Activated naive CD4-positive, alpha-beta T cell treated with anti-CD3 and anti-CD28 coated beads, Interleukin-2, amount 50 U/mL, for 16 hours (primary cell): ENCODE measurements at places on chromosomes 5 and 9.
A peak's percentile ranks its signal among the peaks of the same experiment; 100 is the strongest.

DNA sequence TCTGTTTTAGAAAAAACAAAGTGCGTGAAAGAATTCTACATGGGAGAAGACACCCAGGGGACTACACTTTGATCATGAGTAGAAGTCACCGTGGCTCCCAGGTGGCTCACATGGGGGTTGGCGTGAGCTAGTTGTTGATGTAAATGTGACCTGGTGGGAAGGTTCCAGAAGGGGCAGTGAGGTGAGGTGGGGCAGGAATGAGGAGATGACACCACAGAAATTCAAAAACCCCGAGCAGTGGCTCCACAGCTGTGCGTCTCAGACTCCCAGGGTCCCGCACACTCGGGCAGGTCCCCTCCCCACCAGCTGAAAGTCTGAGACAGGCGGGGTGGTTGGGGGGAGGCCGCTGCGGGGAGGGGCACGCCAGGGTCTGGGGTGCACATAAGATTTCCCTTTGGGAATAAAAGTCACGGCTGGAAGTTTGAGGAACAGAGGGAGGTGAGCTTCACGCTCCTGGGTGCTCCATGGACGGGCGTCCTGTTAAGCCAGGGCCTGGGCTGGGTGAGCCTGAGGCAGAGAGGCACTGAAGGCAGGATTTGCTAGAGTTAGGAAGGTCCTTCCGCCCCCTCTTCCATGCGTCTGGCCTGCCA, 29.9 kb downstream of the GLT6D1 start:
- DNase-seq, result no peak

GRCh38 chr5:96785326-96786109, 22.2 kb downstream of the ERAP1 start:
- no peak for DNase-seq

GRCh38 chr5:135253601-135254178, 145.3 kb downstream of the MACROH2A1 start:
- DNase-seq, result no peak

DNA sequence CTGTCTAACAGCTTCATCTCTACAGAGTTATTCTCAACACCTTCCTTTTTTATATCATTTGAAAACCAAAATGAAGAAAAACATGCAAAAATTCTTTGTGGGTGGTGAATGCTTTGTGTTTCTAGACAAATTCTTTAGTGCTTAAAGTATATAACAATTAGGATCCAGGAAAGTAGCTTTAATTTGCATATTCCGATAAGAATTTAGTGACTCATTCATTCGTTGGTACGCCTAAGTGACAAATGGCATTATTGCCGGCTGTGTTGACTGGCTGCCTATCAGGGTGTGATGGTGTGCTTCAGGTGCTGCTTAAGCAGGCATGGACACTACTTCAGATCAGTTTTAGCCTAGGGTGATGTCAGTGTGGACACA, 35.2 kb downstream of the LMNB1 start:
- DNase-seq, result no peak

DNA sequence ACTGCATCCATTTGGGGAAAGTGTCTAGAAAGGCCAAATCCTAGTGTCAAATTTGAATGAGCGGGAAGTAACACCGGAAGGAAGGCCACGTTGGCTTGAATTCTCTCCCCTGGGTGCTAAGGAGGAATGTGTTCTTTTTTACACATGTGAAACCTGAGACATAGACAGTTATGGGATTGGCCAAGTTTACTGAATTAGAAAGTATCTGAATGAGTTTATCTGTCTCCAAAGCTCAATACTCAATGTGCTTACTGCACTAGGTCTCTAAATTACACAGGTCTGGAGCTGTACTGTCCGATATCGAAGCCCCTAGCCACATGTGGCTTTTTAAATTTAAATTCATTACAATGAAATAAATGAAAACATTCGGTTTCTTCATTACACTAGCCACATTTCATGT, 6.0 kb downstream of the DMRT1 start:
- no peak for DNase-seq

DNA sequence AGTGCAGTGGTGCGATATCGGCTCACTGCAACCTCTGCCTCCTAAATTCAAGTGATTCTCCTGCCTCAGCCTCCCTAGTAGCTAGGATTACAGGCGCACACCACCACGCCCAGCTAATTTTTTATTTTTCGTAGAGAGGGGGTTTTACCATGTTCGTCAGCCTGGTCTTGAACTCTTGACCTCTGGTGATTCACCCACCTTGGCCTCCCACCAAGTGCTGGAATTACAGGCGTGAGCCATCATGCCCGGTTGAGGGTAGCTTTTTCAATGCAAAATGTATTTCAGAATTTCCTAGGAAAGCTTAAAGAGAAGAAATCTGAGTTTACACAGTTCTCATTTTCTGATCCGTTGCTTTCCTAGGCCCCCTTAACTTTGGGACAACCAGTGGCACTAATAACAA, 15.7 kb downstream of the BDP1 start:
- DNase-seq, result no peak

DNA sequence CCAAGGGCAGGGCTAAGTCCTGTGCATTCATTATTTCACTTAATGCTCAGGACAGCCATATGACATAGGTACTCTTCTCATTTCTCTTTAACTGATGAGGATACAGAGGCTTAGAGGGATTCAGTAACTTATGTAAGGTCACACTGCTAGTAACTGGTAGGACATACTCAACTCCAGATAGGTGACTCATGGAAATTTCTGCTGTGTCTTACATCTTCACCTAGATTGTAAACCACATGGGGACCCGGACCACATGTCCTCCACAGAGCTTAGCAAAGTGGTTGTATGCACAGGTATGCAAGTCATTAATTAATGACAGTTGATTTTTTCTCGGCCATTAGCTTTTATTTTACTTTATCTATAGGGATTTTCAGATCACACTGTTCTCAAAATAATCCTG, 29.3 kb downstream of the SLC1A1 start:
- no peak for DNase-seq

DNA sequence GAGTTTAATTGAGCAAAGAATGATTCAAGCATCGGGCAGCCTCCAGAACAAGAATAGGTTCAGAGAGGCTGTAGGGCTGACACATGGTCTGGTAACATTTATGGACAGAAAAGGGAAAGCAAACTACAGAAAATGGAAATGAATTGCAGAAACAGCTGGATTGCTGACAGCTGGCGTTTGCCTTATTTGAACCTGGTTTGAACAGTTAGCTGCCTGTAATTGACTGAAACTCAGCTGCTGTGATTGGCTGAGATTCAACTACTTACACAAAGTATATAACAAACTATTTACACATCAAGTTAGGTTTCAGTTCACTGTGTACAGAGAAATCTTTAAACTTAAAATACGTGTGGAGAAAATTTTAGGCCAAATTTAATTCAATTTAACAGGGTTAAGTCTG, 441.7 kb downstream of the PRELID2 start:
- no peak for DNase-seq

DNA sequence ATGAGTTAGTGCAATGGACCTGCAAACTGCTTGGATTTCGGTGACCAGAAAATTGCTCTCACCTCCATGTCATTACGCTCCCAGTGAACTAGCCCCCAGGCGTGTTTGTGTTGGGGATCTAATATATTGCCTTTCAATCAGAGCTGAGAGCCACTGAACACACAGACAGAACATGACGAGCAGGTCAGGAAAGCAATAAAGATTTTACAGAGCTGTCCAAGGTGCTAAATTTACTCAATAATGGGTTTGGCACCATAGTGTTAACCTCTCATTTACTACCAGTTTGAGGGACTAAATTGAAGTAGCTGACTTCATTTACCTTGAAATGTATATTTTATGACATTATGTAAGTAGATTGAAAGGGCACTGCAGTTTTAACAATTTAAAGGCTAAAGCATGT, 383.0 kb downstream of the EBF1 start:
- no peak for DNase-seq

GRCh38 chr5:80275347-80275746, 19.5 kb upstream of the SERINC5 start:
- DNase-seq, result no peak

- no peak for DNase-seq
Measured at GRCh38 chr5:115487168-115487567, 57.4 kb downstream of the FEM1C start.

GRCh38 chr5:169908864-169909263, 71.4 kb downstream of the INSYN2B start:
- DNase-seq, result no peak

- no peak for DNase-seq
Measured at GRCh38 chr5:84343171-84343570, 41.5 kb downstream of the EDIL3 start.

GRCh38 chr5:31157720-31158119, 35.8 kb upstream of the CDH6 start:
- no peak for DNase-seq

GRCh38 chr5:151696470-151697061, 9.9 kb upstream of the SPARC start:
- no peak for DNase-seq

- DNase-seq, result peak; percentile 30
Measured at GRCh38 chr9:133023117-133023890, 7.5 kb upstream of the GTF3C5 start.

DNA sequence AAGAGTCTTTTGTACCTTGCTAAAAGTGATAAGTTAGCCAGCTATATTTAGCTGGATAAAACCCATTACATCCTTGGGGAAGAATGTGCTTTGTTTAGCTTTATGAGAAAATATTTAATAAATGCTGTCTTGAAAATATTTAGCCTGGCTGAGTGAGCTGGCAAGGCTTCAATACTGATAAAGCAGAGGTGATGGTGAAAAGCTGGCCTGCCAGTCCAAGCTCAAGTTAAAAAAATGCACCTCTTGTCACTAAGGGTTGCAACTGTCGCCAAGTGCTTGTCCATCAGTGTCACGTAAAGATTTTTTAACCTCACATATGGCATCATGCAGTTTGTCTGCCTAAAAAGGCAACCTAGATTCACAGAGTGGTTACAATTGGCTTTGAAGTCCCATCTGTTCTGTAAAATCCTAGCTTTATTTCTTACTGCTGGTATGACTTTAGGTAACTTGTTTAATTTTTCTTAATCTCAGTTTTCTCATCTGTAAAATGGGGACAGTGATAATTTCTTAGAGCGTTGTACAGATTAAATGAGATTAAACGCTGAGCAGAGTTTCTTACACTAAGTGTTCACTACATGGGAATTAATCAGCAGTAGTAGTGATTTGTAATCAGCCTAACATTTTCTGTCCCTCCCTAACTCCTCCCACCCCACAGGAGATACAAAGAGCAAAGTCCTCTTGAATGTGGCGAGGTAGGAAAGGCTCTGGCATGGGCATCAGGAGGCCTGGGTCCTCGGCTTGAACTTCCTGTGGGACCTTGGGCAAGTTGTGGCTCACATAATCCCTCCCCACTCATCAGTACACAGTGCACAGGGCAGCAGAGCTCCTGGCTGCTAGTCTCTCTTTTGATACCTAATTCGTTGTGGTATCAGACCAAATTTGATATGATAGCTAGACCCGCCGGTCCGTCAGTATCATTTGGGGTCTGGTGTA, 48.7 kb downstream of the PIK3R1 start:
- DNase-seq, result no peak

DNA sequence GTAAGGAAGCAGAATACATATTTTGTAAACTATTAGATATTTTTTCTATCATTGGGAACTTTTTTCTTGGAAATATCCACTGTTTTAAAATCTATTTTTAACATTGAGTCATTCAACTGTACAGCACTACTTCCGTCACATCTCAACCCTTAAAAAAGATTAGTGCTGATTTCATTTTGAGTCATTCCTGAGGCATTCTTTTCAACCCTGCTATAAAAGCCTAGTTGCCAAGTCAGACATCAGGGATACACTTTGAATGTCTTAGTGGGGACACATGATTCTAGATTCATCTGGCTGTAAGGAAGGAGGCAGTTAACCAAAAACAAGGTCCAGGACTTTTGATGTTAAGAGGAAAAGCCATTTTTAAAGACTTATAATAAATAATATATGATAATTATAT, 160.9 kb downstream of the GIN1 start:
- DNase-seq, result no peak

DNA sequence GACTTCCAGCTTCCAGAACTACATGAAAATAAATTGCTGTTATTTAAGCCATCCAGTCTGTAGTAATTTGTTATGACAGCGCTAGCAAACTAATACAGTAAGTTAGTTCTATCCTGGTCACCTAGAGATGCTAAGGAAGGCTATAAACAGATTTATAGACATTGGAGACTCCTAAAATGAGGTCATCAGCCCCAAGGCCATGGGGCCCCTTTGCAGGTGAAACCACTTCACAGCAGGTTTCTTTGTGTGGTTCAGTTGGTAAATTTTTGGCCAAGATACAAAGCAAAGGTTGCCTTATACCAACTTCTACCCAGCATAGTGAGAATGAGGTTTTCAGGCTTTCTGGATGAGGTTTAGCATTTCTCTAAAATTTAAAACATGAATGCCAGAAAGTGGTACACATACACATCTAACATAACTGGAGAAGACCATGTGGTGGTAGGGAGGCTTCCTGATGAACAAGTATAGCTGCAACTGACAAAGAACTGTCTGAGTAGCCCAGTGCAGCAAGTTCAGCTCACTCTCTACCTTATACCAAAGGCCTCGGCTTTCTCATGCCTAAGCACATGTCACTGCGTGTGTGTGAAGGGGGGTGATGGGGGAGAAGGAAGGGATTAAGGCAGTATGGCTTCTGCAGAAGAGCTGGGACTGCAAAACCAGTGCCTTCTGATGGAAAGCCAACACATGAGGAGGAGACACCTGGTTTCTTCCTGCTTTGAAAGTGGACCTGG, 264.6 kb upstream of the TAS2R1 start:
- no peak for DNase-seq

- DNase-seq, result no peak
Measured at GRCh38 chr5:19297934-19298333, 690.1 kb downstream of the CDH18 start.

- no peak for DNase-seq
Measured at GRCh38 chr5:51414516-51414915, 31.3 kb downstream of the ISL1 start.

- no peak for DNase-seq
Measured at GRCh38 chr9:35730486-35730854, 1.5 kb downstream of the TLN1 start.

GRCh38 chr9:123263227-123263626, 5.2 kb downstream of the STRBP start:
- no peak for DNase-seq

GRCh38 chr9:136945333-136946227, 537 bp downstream of the C8G start:
- DNase-seq, result no peak
